Activated naive CD4-positive, alpha-beta T cell treated with anti-CD3 and anti-CD28 coated beads, Interleukin-2, amount 50 U/mL, for 72 hours (primary cell): ENCODE measurements at places on chromosomes 6 and 20. TPM values are rescaled to one million over a fixed set of nuclear protein-coding genes. Genes with fewer than 3 reads are reported as not detected.
A peak's percentile ranks its signal among the peaks of the same experiment; 100 is the strongest.

TTBK1 gene
- 0.09 TPM for total RNA-seq

GRCh38 chr20:36285746-36286447 lies 20.2 kb upstream of the DLGAP4 start:
- no peak for DNase-seq

GRCh38 chr6:11412616-11413015 lies 124.9 kb upstream of the TMEM170B start:
- DNase-seq, result no peak

GRCh38 chr6:35411066-35411465 lies 41.1 kb upstream of the FANCE start:
- DNase-seq, result no peak

BPHL gene
- 15.3 TPM for total RNA-seq

CD109 gene
- total RNA-seq, result 30.3 TPM

GRCh38 chr20:34876406-34877282 lies at the start of gene ACSS2:
ACSS2 (plus strand) TSS chr20:34876612; CDS start chr20:34876646, 34 bp downstream.
- DNase-seq, result no peak

DNA sequence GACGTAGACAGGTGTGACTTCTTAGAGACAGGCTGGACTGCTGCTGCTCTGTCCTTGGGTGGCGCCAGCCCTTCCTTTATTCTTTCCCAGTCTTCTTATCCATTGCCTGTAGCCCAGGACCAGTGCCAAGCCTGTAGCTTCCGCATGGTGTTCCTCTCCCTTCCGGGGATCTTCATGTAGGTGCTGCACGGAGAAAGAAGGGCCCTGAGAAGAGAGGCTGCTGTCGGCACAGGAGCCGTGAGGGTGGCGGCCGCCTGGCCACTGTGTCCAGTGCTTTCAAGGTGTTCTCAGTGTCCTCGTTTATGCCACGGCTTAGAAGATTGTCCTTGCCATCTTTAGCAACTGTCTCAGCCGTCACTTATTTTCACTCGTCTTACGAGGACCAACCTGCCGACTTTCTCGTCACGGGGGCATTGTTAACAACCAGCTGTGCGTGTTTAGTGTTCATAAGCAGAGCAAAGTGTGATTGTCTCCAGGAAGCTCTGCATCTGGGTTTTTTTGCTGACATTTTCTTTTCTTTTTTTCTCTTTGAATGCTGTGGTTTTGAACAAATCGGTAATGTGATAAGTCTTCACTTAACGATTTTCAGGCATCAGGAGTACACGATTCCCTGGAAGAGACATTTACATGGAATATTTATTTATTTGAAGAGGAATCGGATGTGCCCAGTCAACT lies 61.2 kb downstream of the PPP1R14C start:
- DNase-seq, result no peak

GRCh38 chr6:102571236-102571908 lies 1177.9 kb downstream of the GRIK2 start:
- no peak for DNase-seq

EYA4 gene
- not detected for total RNA-seq

DNA sequence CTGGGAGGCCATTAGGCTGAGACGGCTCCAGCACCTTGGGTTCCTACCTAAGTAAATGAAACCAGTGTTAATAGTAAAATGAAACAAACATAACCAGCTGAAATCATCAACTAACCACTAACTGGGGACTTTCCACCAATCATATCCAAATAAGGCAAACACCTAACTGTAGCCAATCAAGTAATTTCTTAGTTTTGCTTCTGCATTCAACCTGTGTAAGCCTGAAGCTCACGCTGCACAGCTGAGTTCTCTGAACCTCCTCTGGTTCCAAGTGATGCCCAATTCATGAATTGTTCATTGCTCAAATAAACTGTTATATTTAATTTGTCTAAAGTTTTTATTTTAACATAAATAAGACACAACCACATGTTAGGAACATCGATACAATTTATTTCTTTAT lies 22.5 kb downstream of the KLHL32 start:
- no peak for DNase-seq

EEF1A1 gene
- 16,838 TPM for total RNA-seq

- no peak for DNase-seq
Observed at GRCh38 chr6:12973386-12973785, 256.8 kb downstream of the PHACTR1 start.

DNA sequence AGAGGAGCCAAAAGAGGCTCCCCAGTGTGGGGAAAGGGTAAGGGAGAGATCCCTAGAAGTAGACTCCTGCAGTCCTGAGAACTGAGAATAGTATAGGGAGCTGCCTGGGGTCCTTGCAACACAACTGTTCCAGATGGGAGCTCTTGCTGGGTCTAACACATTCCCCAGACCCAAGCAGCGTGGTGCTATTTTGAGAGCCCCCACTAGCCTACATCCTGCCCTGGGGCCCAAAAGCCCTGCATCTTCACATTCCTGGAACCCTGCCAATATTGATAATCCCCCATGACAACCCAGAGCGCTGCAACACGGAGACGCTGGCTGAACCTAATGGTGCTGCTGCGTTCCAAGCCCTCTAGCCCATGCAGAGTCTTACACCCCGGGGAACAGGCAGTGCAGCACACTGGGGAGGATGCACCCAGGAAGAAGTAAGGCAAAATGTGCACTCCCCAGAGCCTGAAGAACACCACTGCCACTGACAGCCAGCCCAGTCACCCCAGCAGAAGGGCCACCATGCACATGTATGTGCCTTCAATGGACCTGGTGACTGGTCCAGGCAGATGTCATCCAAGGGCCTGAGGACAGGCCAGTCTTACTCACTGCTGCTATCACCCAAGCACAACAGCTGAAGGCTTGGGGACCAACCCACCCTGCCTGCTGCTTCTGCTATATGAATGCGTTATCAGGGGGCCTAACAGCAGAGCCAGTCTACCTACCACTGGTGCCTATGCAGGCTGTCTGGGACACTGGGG lies 7.0 kb upstream of the RNF217 start:
- no peak for DNase-seq

SPTLC3 gene
- total RNA-seq, result not detected

CD164 gene
- 186 TPM for total RNA-seq

NRM gene
- total RNA-seq, result 53.5 TPM

SIGLEC1 gene
- not detected for total RNA-seq

DNA sequence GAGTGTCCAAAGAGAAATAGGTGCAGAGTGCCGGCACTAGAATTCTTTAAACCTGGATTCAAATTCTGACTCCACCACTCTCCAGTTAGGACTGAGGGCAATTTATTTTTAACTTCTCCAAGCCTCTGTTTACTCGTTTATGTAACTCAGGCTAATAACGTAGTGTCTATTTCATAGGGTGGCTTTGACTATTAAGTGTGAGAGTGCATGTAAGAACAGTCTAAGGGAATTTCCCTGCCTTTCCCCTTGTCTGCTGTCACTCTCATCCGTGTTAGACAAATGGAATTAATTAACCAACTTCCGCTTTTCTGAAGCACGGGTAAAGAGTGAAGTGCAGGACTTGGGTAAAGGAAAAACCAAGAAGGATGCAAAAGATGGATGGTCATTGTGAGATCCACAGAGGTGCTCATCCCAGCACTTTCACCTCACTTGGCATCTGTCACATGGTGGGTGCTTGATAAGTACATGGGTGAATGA lies 4.1 kb upstream of the ZKSCAN8 start:
- peak; percentile 22 for DNase-seq
